ENCODE measurements at places on chromosomes 12 and 14. TPM values are rescaled to one million over a fixed set of nuclear protein-coding genes. Genes with fewer than 3 reads are reported as not detected.

Gene GDF3
- total RNA-seq: not detected

- DNase-seq: no peak
These were observed 66.3 kb upstream of the NCOR2 start for GRCh38 chr12:124633365-124634362.

DNA sequence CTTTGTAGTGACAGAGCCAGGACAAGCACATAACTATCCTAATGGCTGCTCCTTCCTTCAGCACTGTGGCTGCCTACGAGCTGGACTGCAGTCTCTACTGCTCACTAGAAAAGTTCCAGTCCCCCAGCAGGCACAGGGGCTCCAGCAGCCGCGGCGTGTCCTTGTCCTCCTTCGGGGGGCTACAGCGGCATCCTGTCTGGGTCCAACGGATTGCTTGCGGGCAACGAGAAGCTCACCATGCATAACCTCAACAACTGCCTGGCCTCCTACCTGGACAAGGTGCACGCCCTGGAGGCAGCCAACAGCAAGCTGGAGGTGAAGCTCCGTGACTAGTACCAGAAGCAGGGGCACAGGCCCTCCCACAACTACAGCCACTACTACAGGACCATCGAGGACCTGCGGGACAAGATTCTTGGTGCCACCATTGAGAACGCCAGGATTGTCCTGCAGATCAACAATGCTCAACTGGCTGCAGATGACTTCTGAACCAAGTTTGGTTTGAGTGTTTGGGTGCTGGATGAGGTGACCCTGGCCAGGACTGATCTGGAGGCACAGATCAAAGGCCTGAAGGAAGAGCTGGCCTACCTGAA, 169.4 kb downstream of the NDUFA12 start:
- DNase-seq: no peak

DNA sequence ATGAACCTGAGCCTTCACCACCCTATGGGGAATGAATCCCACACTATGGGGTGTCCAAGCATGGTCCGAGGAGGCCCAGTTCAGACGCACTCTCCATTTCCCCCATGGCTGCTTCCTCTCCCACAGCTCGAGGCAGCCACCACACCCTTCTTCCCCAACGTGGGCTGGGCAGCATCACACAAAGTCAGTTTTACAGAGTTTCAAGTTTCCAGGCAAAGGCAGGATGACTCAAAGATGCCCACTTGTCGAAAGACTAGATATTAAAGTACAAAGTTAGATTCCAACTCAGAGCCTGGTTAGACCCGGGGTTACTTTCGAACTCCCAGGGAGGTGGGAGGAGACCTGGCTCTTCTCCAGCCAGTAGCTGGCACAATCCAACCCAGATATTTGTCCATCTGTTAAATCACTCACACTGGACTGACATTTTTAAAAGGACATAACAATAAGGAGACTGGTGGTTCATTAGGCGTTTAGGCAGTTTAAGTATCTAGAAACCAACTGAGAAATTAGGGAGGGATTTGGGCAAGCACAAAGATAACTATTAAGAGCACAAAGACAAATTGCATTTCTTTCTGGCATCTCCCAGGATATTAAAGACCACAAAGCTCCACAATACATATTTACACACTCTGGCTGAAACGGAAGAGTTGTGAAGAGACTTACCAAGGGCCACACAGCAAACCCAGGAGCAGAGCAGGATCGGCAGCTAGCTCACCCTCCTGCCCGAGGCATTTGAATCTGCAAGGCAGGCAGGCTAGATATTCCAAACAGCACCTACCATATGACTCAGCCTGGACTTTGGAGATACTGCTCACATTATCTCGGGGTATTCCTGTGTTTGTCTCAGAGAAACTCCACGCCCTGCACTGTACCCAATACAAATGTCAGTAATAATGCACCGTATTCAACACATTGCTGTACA, 34.8 kb downstream of the TMCC3 start:
- peak; percentile 72 for DNase-seq

Gene DGLUCY
- 11.0 TPM for total RNA-seq

DNA sequence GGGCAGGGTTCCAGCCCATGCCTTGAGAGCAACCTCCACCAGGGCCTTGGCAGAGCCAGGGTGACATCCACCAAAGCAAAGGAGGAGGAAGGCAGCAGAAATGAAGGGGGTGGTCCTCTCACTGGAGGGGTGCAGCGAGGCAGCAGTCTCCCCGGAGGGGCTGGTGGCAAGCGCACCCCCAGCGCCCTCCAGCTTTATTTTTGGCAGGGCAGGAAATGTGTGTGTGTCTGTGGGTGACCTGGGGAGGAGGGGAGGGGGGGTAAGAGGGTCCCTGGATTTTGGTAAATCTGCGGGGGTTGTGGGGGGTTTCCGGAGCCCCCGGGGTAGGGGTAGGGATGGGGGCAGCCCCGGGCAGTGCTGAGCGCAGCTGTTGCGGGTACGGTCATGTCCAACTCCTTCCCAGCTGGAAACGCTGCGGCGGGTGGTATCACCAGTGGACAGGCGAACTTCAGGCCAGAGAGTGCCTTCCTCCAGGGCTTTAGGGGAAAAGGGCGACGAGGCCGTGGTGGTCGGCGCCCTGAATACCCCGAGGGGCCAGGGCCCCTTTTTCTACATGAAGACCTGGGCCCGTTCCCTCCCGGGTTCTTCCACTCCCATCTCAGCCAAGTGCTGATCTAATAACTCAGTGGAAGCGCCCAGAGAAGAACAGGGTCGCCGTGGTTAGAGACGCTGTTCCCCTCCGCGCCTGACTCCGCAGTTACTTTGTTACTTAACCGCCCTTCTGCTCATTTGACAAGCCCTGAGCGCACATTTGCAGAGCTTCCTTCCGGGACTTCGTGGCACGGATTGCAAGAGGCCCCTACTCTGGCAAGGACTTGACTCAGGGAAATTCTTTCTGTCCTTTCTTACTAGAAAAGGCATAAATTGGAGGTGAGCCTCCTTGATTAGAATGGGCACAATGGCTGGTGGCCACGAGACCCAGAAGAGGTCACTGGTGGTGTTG, 55.2 kb downstream of the FOS start:
- DNase-seq: no peak

- no peak for DNase-seq
These were observed 119.9 kb upstream of the PLEKHG7 start for GRCh38 chr12:92582893-92583292.

Gene EPYC
- not detected for total RNA-seq

- no peak for DNase-seq
These were observed 134.2 kb downstream of the KCNK10 start for GRCh38 chr14:88188745-88189416.

Gene A2ML1
- total RNA-seq: not detected

Gene KLRC2
- total RNA-seq: not detected

Data from MG63 (cell line).